ENCODE measurements at places on chromosomes 5 and 9.

DNA sequence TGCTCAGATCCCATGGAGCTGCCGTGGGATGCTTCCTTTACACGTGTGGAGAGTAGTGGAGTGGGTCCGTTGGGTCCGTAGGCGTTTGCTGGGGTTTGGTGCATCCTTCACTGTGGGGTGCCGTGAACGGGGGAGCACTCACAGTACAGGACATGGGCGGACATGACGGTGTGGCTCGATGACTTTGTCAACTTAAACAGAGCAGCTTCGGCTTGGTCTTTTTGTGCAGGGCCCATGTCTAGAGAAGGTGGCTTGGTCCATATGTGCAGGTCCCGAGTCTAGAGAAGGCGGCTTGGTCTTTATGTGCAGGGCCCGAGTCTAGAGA, 26.4 kb upstream of the EXOC3 start:
- DNase-seq: no peak

DNA sequence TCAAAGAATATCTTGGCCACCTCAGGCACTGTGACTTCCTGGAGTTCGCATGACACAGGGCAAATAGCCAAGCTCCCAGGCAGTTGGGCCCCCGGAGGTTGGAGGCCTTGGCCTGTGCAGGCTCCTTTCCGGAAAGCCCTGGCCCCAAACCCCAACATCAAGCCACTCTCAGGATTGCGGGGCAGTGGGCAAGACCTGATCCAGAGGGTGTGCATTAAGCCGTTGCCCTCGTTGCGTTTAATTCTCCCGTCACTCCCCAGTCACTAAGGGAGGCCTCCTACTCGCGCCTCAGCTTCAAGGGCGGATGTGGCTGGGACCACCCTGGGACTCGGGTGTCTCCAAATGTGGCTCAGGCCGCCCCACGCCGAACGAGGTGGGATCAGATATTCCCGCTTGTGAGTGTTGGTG, 60.1 kb downstream of the TMEM174 start:
- no peak for DNase-seq

GRCh38 chr5:161002571-161003074, 150.6 kb upstream of the ATP10B start:
- no peak for DNase-seq

DNA sequence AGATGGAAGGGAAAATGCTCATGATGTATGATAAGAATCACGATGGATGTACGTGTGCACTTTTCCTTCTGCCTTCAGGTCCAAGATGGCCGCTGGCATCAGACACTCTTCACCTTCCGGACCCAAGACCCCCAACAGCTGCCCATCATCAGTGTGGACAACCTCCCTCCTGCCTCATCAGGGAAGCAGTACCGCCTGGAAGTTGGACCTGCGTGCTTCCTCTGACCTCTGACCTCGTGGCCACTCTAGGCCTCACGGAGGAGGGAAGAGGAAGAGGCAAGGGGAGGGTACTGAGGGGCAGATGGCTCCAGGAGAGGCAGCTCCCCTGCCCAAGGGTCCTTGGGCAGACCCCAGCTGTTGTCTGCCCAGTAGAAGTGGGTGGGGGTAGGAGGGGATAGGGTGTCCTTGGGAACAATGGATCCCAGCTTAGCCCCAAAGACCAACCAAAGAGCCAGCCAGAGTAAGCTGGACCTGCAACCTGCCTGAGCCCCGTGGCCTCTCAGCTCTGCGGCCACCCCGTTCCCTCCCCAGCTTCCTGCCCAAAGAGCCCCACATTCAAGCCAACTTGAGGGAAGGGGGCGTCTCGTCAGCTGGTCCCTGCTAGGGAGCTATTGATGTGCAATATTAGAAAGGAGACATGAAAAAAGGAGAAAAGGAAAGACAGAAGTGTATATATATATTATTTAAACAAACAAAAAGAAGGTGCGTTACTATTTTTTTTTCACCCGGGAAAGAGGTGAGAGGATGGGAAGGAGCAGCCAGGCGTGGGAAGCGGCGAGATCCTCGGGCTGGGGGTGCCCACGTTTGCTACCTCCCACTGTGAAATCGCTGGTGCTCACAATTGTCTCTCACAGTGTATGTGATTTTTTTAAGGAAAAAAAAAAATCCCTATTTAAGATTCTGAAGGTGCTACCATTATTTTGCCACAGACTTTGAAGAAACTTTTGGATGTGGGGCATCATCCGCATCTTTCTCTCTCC, 12.1 kb upstream of the ORM1 start:
- DNase-seq: no peak
